ENCODE measurements at places on chromosomes 11 and 22.
A peak's percentile ranks its signal among the peaks of the same experiment; 100 is the strongest.

GRCh38 chr22:43131773-43132501 is 11.3 kb downstream of the MCAT start:
- peak; percentile 64 for DNase-seq

DNA sequence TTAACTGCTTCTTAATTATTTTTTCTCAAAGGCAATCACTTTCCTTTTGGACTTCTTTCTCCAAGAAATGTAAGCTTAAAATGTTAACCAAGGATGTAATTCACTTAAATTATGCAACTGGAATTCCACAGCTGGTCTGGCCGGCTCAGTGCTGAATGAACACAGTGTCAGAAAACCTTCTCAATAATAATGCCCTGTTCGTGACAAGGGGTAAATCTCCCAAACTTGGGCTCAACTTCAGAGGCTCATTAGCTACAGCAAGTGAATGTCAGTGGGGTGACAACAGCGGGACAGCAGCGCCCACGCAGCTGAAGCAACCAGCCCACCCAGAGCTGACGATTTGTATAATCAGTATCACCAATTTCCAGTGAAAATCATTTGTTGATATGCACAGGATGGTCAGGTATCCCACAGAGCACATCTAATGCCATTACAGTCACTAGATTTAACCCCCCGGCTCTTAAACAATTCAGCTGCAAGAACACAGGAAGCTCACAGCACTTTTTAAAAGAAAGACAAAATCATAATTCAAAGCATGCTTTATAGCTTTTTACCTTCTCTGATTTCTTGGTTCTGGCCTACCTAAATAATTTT is 704.8 kb downstream of the DLG2 start:
- DNase-seq = no peak

- no peak for DNase-seq
These were observed 46.3 kb upstream of the TUB start for GRCh38 chr11:8034604-8035190.

- DNase-seq = no peak
These were observed 4.4 kb downstream of the TMEM258 start for GRCh38 chr11:61787928-61788491.

DNA sequence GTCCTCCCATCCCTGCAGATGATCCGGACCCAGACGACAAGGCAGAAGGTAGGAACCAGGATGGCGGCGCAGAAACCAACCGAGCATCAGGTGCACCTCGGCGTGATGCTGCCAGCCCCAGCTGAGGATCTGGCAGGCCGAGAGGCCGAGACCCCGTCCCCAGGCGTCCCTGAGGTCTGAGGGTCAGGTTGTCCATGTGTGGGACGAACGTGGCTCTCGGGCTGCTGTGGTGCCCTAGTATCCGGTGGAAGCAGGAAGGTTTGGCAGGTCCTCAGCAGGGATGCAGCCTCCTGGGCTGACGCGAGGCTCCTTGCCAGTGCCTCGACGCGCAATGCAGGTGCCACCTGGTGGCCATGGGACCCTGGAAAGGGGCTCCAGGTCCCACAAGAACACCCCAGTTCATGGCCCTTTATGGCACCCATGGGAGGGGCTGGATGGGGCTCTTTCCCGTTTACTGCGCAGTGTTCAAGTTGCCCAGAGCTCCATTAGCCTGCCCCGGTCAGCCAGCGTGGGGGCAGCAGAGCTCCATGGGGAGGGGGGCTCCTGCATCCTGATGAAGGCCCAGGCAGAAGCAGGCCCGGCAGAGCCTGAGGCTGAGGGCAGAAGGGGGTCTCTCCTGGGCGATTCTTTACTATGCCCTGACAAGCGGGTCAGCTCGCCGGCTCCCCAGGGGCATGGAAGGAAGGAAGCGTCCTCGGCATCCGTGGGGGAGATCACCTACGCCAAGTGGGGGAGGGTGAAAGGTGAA is 129.9 kb downstream of the CTTN start:
- no peak for DNase-seq

DNA sequence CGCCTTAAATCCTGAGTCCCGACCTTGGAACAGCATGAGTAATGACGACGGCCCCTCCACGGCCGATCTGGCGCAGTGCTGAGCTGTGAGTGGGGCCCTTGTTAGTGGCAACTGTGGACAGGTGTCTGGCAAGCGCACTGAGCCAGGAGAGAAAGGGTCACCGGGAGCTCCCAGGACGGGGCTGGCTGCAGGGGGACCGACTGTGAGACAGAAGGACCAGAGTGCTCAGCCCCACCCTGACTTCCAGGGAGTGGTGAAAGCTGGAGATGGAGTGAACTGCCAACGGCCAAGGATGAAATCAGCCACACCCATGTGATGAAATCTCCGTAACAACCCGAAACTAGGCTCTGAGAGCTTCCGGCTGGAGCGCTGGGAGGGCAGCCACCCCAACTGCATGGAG is 228.6 kb downstream of the BRD1 start:
- no peak for DNase-seq

DNA sequence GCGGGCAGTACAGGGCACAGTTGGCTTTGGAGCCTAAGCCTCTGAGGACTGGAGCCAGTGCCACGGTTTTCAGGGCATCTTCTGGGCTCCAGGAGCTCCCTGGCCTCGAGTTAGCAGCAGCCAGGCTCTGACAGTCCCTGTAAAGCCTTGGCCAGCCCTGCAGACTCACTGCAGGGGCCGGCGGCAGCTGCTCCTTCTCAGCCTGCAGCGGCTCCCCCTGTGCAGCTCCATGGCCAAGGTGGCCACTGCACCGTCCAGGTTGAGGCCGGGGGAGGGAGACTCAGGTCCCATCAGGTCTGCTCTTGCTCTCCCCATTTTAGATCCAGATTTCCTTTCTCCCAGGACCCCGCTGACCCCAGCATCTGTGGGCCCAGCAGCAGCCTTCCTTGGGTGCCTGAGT is 1461.1 kb downstream of the BRD1 start:
- no peak for DNase-seq

GRCh38 chr11:12287009-12287373 is 90.4 kb upstream of the PARVA start:
- DNase-seq = peak; percentile 51

GRCh38 chr22:46213052-46213451 is 37.0 kb downstream of the CDPF1 start:
- DNase-seq = no peak

GRCh38 chr22:42561856-42562255 is 8.1 kb downstream of the SERHL2 start:
- DNase-seq = no peak

DNA sequence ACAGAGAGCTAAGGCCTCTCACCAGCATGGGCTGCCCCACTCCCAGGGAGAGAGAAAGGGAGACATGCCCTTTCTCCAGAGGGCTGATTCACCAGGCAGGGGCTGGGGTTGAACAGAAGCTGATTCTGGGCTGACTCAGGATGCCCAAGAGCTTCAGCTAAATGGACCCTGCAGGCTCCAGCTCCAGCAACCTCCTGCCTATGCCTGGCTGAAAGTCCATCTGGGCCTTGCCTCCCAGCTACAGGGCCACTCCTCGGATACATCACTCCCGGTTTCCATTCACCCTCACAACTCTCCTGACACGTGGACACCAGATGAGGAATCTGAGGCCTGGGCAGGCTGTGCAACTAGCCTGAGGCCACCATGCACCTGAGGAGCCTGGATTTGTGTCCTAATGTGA is 215.5 kb downstream of the BUD13 start:
- DNase-seq = no peak

DNA sequence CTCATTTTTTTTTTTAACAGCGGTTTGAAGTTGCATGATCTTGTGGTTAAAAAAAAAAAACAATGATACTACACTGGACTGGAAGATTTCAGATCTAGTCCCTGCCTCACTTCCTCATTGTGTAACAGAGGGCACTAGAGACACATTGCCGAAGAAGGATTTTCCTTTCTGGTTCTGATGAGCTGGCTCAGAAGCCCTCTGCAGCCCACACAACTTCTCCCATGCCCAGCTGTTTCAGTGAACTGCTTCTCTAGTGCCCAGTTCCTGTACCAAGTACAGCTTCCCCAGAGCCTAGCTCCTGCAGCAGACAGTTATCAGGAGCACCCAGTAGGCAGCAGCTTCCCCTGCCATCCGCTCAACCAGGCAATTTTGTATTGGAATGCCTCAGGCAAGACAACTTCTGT is 29.5 kb upstream of the ANO5 start:
- DNase-seq = no peak

Measured in left cardiac atrium (tissue), 4 donors.